ENCODE measurements at places on chromosomes 6 and 20. TPM values are rescaled to one million over a fixed set of nuclear protein-coding genes. Genes with fewer than 3 reads are reported as not detected.

- DNase-seq: no peak
Measured at GRCh38 chr6:144590532-144590931, 305.4 kb downstream of the UTRN start.

GRCh38 chr6:167094436-167094819 lies 28.5 kb upstream of the CCR6 start:
- DNase-seq: no peak

DPM1 gene
- total RNA-seq: 45.6 TPM

DNA sequence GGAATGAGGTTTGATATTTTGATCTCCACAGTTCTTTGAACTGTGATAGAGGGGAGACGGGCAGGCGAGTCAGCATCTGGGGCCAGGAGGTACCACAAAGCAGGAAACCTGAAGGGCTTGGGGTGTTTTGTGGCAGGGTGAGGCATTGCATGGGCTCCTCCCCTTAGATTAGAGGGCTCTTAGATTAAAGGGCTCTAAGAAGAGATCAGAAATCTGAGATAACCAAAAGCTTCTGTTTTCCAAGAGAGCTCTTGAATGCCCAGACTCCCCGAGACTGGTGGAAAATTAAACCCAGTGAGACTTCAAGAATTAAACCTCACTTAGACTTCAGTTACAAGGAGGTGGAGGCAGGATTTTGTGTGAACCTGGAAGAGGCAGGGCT lies 2.4 kb upstream of the GPX5 start:
- DNase-seq: no peak

GRCh38 chr6:125304970-125305660 lies 3.3 kb upstream of the HDDC2 start:
- no peak for DNase-seq

BPIFB4 gene
- total RNA-seq: not detected

- no peak for DNase-seq
Measured at GRCh38 chr20:61879303-61879620, 186.4 kb downstream of the TAF4 start.

AKIRIN2 gene
- total RNA-seq: 13.6 TPM

- no peak for DNase-seq
Measured at GRCh38 chr6:45772886-45773495, 242.7 kb downstream of the CLIC5 start.

BMP7 gene
- not detected for total RNA-seq

GRCh38 chr6:141688916-141689315 lies 443.8 kb upstream of the GJE1 start:
- DNase-seq: no peak

TSPYL1 gene
- 65.7 TPM for total RNA-seq

DNA sequence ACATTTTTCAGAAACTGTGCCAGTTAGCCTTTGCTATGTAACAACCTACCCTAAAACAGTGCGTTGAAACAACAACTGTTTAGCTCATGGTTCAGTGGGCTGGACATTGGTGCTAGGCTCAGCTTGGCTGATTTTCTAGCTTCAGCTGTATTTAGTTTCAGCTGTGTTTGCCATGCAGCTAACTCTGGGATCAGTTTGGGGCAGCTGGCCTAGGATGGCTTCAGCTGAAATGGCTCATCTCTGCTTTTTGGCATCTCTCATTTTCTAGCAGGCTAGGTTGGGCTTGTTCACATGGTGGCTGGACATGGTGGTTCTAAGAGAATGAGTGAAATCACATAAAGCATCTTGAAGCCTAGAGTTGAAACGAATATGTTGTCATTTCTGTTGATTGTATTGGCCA lies 464.2 kb downstream of the QKI start:
- DNase-seq: no peak

DNA sequence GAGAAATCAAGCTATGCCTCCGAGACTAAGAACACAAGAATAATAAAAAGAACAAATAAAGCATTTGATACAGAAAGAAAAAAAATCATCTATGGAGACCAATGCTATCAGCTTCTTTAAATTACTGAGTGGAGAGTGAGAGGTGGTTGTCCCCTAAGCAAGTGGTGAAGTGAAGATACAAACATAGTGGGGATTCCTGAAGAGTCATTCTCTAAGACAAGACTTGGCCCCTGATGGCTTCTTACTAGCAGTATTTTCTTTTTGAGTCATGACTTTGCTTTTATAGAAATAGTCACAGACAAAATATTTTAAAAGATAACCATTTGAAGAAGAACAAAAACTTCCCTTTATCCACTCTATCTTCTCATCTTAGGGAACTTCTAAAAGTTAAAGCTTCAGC lies 261.4 kb upstream of the PRDM1 start:
- DNase-seq: no peak

Measured in dermis microvascular lymphatic vessel endothelial cell (primary cell).